ENCODE measurements at places on chromosomes 13 and 19.

DNA sequence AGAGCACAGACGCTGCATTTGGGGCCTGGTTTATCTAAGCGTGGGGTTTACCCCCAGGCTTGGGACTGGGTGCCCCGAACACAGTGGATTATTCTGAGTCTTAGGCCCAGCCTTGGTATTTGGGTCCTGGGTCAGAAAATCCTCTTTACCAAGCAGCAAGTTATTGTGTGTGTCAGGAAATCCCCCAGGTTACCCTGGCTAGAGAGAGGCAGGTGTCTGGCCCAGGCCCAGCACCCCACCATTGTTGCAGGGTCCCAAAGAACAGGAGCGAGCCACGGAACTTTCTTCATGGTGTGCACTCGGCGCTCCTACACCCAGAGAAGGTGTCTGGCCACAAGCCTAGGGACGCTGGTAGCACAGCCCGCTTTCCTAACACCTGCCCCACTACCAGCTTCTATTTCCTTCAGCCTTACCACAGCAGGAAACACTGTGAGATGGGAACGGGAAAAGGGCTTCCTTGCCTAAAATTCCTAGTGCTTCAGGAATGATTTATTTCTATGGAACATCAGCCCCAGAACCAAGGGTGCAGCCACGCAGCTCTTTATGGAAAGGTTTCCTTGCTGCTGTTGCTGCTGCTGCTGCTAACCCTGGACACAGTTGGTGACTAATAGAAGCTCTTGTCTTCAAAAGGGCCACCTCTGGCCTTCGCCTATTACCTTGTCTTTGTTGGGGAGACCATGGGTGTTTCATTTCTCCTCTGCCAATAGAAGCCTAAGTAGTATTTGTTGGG is 7.4 kb upstream of the CDX2 start:
- no peak for DNase-seq

DNA sequence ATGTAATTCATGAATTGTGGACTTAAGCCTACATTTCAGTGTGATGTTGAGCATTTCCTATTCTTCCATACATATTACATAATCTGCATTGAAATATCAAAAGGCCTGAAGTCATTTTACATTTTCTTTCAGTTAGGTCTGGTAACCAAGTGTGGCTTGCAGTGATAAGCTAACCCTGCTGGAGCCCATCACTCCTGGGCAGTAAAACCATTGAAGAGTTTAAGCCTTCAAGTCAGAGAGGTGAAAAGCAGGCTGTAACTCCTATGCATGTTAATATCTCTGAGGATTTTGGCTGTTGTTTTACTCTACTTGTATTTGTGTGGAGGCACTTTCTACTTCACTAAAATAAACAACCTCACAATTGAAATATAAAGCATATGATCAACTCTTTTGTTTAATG is 248.8 kb downstream of the SLITRK5 start:
- no peak for DNase-seq

- DNase-seq: no peak
Measured at GRCh38 chr19:10344780-10345179, 5.4 kb upstream of the ICAM3 start.

DNA sequence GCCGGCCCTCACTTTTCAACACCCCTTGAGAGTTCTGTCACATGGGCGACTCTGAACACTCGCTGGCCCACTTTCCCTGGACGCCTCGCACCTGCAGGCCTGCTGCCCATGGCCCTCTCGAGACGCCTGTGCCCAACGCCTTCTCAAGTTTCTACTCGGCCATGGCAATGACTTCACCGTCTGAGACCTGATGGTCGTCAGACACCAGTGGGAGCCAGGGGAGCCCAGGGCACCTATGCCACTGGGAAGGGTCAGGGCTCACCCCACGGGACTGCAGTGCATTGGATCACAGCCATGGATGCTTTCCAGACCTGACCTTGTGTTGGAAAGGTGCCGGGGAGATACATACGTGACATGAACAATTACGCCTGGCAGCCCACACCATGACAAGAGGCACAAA is 60.1 kb downstream of the KLF2 start:
- no peak for DNase-seq

All from CD4-positive, alpha-beta T cell (primary cell).